Activated naive CD8-positive, alpha-beta T cell treated with anti-CD3 and anti-CD28 coated beads, Interleukin-2, amount 50 U/mL, for 16 hours (primary cell): ENCODE measurements at places on chromosomes 16 and 17.

GRCh38 chr17:77778636-77779489 is 179.6 kb upstream of the TNRC6C start:
- no peak for DNase-seq

GRCh38 chr16:85738923-85739715 is 11.8 kb downstream of the C16orf74 start:
- DNase-seq: no peak

GRCh38 chr17:78142119-78142861 is 3.9 kb upstream of the C17orf99 start:
- DNase-seq: no peak

GRCh38 chr17:48910370-48910769 is 2.2 kb downstream of the UBE2Z start:
- no peak for DNase-seq

DNA sequence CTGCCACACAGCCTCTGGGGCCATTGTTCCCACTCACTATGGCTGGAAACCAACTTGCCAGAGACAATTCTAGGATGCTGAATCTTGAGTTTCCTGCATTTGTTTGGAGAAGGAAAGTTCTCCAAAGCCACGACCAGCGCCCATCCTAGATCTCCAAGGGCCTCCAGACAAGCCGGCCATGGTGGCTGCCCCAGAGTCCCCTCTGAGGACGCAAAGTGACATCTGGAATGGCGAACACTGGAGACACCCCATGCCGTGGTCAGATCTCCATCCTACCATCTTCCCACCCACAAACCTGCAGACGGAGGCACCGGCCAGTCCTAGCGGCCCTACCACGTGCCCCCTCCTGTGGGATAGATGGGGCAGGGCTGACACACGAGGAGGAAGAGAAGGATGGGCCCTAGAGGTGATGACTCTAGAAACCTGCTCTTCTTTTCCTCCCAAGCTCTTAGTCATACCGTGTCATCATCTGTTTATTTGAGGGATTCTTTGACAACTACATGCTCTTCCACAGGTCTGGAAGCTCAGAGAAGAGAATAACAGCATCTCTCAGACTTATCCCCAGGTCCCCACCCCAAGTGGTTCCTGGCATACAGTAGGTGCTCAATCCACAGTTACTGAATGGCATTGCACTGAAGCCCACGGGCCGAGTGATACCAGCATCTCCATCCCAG is 71.3 kb downstream of the MYH11 start:
- DNase-seq: no peak

DNA sequence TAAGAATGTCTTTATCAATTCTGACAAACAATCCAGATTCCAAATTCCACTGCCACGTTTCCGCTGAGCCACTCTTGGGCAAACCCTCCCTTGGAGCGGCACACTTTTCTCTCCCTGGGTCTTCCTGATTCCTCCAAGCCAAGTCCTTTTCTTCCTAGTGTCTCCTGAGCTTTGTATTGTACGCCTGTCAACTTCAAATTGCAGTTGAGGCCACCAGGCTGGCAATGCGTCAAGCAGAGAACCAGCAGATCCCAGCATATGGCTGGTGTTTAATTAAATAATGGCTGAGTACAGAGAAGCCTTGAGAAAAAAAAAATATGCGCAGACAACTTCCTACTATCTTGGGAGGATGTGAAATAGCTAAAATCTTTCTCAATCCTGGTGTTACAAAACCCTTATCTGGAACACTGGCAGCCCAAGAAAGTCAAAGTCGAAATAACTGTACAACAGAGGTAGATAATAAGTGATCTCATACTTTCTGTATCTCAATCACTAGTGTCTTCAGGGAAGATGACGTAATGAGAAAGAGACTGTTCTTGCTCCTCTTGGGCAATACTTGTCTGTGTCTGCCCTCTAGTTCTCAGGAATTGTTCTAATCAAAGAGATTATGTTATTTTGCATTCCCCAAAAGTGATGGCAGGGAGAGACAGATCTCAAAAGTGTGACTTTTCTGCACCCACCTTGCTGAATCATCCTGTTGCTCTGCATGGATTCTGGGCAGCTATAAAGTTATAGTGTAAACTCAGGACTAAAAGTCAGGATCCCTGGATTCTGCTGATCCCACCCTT is 15.0 kb downstream of the SMIM36 start:
- DNase-seq: no peak

DNA sequence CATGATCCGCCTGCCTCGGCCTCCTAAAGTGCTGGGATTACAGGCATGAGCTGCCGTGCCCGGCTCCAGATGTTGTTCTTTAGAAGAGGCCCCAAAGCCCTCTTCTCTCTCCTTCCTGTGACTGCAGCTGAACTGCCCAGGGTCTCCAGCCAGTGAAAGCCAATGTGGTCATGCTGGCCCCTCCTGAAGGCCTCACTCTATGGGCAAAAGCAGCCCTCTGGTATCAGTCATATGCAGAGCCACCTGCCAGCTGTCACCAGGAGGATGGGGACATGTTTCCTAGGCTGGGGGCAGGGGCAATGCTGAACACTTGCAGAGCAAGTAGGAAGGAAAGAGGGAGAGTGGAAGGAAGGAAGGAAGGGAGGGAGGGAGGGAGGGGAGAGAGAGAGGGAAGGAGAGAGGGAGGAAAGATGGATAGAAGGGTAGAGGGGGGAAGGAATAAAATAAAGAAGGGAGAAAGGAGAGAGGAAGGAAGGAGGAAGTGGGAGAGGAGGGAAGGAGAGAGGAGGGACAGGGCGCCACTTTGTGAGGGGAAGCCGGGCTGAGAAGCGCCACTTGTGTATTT is 36.0 kb downstream of the SOCS3 start:
- no peak for DNase-seq
